ENCODE measurements at places on chromosomes 5 and 9.

GRCh38 chr5:137880313-137880712 lies 8.9 kb upstream of the PKD2L2 start:
- DNase-seq = no peak

DNA sequence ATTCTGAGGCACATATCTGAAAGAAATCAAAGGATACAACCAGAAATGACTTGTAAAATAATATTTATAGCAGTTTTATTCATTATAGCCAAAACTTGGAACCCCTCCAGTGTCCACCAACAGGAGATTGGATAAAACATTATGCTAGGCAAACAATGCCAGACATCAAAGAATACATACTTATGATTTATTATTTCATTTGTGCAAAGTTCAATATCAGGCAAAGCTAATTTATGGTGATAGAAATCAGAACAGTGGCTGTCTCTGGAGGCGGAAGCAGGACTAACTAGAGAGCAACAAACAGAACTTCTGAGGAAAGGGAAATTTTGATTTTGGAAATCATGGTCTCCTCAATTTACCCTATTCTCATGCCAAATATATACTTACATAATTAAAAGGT lies 193.1 kb downstream of the ICE1 start:
- DNase-seq = no peak

DNA sequence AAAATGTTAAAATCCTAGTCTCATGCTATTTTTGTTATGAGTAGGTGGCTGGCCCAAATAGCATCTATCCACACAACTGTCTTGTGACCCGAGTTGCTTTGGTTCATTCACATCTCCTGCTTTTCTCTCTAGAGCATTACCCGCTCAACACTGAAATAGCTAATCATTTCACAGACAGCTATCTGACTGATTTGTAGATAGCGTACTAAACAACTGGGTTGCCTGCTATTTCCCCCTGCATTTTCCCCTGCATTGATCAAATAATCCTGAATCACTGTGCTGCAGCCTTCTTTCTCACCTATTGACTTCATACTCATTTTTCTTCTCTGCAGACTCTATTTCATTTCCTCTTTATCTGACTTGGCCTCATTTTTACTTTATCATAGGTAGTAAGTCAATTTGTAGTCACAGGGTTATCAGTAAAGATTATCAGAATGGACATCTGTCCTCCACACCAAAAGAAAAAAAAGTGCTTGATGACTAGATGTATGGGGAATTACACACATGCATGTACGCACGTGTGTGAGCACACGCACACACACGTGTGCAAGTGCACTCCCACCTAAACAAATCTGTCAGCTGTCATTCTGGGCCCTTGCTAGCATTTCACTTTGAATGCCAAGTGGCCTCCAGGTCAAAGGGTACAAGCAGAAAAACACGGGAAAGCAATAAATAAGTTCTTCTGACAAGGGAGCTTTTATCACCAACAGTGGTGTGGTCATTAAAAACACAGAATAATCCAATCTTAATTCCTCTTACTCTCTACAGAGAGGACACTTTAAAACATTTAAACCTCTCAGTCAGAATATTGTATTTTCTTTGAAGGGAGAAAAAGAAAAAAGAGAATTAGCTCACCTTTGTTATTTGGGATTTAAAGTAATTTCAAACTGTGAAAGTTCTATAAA lies 501.6 kb downstream of the EFNA5 start:
- DNase-seq = no peak

DNA sequence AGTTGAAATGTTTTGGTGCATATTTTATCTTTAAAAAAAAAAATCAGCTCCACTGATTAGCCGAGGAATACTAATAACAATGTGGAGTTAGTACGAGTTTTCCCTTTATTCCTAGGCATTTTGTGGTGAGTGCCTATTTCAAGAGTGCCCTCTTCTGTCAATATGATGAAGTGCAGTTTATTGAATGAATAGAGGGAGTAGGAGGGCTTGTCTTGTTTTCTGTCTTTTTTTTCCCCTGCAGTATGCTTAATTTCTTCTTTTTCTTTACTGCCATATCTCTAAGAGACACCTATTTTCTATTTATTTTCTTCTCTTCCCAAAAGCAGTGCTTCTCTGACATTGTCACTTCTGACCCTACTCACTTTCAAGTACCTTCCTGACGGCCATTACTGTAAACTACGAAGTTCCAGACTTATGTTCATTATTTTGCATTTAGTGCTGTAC lies 169.6 kb upstream of the PITX1 start:
- DNase-seq = no peak

GRCh38 chr9:130866474-130866965 lies 30.1 kb downstream of the QRFP start:
- DNase-seq = no peak

- DNase-seq = no peak
These were observed 223.6 kb upstream of the KIF2A start for GRCh38 chr5:62082370-62082801.

- no peak for DNase-seq
These were observed 126.7 kb downstream of the ARSB start for GRCh38 chr5:78858364-78858763.

- DNase-seq = no peak
These were observed 17.8 kb upstream of the TRAF1 start for GRCh38 chr9:120944434-120944843.

GRCh38 chr9:6630502-6631206 lies 14.9 kb downstream of the GLDC start:
- DNase-seq = no peak

Measured in stimulated activated CD8-positive, alpha-beta memory T cell treated with anti-CD3 and anti-CD28 coated beads, Interleukin-7, amount 100 ng/mL, for 1 hour (primary cell).